ENCODE measurements at places on chromosomes 3 and 15.

GRCh38 chr3:35883929-35884328, 244.6 kb downstream of the ARPP21 start:
- DNase-seq, result no peak

DNA sequence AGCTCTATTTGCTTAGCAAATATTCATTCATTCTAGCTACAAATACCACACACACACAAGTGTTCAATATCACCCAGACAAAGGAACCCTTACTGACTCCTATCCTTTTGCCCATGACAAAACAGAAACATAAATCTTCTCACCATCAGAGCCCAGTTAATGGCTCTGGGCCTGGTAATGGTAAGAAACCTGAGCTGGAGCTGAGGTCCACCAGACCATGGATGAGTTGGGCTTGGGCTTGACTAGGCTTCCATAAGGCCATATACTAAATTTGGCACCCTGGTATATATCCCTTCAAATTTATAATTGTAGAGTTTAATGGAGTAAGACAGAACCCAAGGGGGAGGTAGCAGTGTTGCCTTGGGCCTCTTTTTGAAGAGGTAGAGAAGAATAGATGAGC, 29.4 kb downstream of the GPR176 start:
- DNase-seq, result no peak

GRCh38 chr3:98166396-98166795, at the start of gene OR5H15:
OR5H15 (plus strand) TSS chr3:98166696; CDS start chr3:98168700, 2,004 bp downstream.
- DNase-seq, result no peak

- no peak for DNase-seq
Observed at GRCh38 chr3:189053322-189053721, 118.4 kb upstream of the TPRG1 start.

DNA sequence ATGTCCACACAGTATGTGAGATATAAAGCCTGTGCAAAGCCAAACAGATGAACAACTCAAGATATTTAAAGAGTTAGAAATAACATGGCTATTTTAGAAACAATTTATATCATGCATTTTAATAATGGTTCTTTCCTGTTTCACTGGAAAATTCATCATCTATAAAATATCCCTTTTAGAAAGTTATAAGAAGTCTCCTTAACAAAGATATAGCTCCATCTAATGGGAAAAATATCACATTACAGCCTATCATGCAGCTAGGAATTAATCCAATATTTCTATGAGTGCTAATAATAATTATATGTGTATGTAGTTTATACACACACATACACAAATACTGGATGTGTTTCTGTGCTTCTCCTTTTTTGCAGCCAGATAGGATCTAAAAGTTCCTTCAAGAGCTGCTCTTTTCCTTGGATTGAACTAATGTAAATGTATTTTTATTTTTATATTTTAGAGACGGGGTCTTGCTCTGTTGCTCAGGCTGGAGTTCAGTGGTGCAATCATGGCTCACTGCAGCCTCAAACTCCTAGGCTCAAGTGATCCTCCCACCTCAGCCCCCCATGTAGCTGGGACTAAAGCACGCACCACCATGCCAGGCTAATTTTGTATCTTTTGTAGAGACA, 21.6 kb downstream of the RPL22L1 start:
- DNase-seq, result no peak

DNA sequence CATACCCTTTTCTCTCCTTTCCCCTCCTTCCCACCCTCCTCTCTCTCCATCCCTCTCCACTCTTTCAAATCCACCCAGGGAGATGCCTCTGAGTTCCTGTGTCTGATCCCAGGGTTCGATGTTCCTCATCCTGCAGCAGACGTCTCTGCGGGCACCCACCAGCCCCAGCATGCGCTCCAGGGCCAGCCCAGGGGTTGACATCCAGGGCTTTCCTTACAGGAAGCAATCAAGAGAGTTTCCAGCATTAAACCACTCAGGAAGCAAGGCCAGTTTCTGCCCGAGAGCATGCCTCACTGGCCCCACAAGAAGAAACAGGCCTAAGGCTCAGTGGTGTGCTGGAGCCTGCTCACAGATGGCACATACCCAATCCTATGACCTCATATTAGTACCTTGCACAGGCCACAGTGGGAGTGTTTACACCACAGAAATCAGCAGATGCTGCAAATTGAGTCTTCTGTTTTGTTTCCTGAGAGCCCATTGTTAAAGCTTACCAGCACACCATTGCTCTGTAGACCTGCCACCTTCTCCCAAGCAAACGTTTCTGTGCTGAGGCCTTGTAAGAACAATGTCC, 13.2 kb downstream of the SLC6A1 start:
- DNase-seq, result peak; percentile 71
